ENCODE measurements at places on chromosomes 1 and 21.

- no peak for DNase-seq
Observed at GRCh38 chr1:7385471-7386225, 385.4 kb upstream of the VAMP3 start.

- no peak for DNase-seq
Observed at GRCh38 chr1:180791806-180792205, 120.9 kb upstream of the KIAA1614 start.

GRCh38 chr1:214264196-214264595 is 16.8 kb upstream of the SMYD2 start:
- DNase-seq, result peak; percentile 91

DNA sequence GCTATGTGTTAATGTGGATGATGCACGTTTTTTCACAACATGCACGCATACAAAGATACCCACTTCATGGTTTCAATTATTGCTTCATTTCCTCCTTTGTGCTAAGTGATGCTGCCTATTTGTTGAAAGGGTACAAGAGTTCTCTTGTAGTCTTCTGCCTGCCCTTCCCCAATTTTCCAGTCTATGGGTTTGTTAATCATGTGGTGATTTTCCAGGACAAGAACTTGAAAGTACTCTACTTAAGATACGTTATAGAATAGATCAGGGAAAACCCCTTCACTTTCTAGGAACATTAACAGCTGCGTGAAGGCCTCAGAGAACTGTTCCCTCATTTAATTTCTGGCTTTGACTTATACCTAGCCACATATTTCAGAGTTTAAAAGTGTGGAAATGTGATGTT is 52.1 kb upstream of the SLC44A3 start:
- no peak for DNase-seq

GRCh38 chr1:223645903-223646302 is 19.6 kb downstream of the CAPN8 start:
- no peak for DNase-seq

GRCh38 chr1:118116909-118117308 is 68.1 kb downstream of the SPAG17 start:
- DNase-seq, result no peak

DNA sequence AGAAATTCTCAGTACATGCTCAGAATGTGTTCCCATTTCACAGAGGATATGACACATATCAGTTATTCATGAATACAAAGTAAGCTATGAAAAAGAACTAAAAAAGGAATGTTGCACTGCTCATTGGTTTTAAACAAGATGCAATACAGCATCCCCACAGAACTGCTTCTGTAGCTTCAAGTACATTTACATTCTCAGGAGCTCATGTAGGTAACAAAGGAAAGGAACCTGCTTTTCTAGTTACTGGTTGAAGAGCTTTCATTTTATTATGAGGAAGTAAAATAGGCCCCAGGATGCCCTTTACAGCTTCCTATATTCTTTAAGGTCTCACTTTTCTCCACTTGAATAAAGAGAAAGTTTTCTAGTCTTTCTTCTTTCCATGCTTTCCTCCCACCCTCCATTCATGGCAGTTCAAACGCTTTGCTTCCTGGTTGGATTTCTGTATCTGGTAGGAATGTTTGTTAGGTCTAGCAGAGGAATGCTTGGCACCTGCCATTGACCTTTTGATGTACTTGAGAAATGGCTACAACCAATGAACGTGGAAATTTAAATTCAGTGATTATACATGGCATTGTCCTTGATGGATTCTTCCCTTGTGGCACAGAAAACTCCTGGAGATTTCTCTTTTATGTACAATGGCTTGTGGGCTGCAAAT is 27.1 kb upstream of the KCNK2 start:
- no peak for DNase-seq

DNA sequence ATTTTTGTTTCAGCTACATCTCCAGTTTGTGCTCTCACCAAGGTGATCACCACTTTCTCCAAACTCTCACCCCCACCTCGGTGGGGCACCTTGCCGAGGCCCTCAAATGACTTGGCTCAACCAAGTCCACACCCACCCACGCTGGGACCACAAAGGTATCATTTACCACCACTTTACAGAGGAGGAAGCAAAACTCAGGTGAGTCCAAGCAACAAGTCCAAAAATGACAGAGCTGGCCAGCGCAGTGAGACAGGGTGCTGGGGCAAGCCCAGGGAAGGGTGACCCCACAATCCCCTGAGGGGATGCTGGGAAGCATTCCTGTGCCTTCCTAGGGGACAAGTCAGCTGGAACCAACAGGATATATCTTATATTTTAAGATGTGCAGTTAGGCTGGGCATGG is 24.7 kb downstream of the SSBP3 start:
- no peak for DNase-seq

GRCh38 chr1:244104309-244105060 is 53.4 kb downstream of the ZBTB18 start:
- DNase-seq, result no peak

DNA sequence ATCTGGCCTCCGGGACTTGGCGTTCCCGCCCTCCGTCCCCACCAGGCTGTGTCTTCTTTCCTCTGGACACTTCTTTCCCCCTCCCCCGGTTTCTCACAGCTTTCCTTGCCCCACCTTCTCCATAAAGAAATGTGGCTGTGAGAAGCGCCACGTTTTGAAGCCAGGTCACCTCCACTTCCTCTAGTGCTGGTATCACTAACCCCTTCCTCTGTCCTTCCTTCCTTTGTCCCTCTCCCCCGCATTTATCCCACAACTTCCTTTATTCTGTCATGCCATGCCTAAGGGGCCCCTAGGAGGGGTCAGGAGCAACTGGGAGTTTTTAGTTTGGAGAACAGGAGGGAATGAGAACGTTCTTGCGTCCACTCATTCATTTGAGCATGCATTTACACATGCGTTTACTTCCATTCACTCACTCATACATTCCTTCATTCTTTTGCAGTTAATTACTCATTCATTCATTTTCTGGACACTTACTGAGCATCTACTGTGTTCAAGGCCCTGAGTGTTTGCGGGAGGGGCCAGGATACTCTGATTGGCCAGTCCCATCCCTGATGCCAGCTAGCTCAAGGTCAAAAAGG is 5.0 kb upstream of the ACOT11 start:
- no peak for DNase-seq

- no peak for DNase-seq
Observed at GRCh38 chr21:44992608-44993031, 52.8 kb downstream of the SLX9 start.
